Thoracic aorta (tissue), 2 donors: ENCODE measurements at places on chromosomes 5 and 9. TPM values are rescaled to one million over a fixed set of nuclear protein-coding genes. Genes with fewer than 3 reads are reported as not detected.

GRCh38 chr5:55983986-55984385 lies 10.8 kb downstream of the IL6ST start:
- no peak for DNase-seq

The IL33 gene
- total RNA-seq = 69.7 TPM

The GABRP gene
- not detected for total RNA-seq

DNA sequence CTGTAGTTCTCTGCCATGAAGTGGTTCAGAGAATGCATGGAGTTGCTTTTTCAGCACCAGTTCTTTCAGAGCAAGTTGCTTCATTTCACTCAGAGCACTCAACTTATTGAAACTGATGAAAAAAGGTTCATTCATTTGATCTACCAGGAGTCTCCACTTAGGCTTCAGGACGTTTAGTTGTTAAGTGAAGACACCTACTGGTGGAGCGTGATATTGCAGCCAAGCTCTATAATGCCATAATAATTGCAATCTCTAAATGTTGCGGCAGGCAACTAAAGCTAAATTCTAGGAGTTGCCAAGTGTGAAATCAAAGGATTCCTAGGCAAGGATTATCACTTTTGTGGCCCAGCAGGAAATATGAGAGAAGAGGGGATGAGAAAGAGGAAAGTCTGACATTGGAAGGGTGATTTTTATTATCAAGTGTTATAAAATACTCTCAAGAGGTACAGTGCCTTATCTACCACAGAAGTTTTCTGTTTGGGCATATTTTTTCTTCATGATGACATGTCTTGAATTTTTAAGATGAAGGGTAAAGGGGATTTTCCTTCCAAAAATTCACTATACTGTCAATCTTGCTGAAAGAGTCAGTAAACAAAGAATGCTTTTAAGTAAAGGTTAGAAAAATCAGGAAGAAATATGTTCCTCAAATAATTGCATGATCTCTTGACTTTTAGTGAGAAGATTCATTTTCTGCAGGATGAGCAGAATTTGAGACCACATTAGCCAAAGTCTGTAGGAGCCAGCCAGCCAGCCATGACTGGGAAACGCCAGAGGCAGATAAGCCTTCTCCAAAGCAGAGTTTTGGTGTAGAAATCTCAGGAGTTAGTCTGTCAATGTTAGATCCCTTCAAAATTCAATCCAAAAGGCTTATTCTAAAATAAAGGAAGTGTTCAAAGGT lies 83.4 kb downstream of the SH3PXD2B start:
- no peak for DNase-seq

- DNase-seq = no peak
These were observed 29.1 kb upstream of the KCNIP1 start for GRCh38 chr5:170474489-170475274.

DNA sequence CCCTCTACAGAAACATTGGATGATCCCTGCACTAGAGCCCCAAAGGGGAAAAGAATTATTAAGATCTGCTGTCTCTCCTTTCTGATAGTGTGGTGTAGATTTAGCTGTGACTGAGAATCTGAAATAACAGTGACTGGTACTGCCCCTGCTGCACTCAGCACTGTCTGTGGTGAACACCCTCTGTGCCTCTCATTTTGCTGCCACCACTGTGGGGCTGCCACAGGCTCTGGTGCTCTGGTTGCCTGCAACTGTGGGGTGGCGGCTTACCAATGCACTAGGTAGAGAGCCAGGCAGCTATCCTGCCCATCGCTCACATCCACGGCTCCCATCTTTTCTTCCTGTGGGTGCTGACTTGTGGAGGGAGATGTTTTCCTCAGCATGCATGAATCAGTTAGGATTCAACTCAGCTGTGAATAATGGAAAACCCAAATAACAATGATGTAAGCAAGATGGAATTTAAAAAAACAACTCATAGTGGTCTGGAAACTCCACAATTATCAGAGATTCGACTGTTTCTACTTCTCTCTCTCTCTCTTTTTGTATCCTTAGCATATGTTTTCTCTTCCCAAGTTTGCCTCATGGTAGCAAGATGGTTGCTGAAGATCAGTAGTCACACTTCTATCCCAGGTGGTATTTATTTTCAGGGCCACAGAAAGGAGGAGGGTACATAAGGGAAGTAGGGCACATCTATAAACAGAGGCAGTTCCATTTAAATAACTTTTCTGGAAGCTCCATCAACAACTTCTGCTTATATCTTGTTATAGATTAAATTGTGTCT lies 99.8 kb upstream of the DAP start:
- no peak for DNase-seq

The SHOC1 gene
- total RNA-seq = not detected

DNA sequence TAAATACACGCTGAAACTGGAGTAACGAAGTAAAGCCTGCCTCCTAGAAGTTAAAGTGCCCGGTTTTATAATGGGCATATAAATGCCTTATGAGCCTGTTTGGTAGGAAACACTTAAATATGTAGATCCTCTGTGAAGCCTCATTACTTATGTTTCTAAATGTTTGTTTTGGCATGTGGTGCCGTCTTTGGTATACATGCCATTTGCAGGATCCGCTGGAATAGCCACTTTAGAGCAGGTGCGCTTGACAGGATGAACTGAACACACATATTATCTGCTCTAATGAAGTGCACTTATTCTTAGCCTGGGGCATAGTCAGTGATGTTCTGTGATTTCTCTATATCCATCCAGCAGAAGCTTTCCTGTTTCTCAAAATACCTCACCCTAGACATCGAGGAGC lies 778.1 kb upstream of the WWC1 start:
- no peak for DNase-seq

DNA sequence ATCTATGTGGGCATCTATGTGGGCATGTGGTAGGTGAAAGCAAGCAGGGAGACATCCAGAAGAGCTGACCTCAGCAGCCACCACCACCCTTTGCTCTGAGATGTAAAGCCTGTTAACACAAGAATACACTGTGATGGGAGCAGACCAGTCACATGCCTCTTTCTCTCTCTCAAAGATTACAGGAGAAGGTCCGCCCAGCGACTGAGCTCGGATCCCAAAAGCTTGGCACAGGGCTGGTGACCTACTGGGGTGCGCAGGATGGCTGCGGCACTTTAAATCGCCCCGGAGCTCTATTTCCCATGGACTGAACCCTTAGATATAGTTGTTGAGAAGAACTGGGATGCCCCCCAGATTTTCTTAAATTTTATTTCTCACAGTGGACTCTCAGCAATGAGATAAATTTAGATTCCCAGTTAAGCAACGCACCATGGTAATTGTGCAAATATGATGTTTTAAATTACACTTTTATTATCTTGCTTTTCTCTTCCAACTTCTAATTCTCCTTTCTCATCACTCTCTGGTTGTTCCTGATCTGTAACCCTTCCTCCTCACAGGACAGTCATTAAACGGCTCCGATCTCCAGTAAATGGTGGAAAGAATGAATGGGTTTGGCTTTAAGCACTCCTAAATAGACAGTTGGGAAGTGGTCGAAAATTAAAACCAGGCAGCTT lies 37.7 kb upstream of the ICE1 start:
- DNase-seq = no peak

The HINT1 gene
- 167 TPM for total RNA-seq

The EMB gene
- 20.8 TPM for total RNA-seq

GRCh38 chr9:5459289-5459829 lies 9.0 kb downstream of the CD274 start:
- no peak for DNase-seq

DNA sequence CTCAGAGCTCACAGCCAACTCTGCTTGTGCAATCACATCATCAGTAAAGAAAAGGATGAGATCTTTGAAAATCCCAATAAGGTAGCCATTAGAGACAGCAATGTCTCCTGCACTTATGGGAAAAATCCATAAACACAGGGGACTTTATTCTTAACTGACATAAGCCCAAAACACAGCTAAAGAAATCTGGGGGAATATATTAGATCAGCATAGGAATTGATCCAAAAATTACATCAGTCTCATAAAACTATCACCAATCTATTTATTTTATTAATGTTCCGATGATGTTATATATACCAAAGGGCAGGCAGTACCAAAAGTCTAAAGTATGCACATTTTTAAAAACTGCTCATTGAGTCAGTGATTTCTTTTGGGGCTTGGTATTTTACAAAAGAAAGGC lies 6.9 kb downstream of the MRPS27 start:
- no peak for DNase-seq

- DNase-seq = no peak
These were observed 254.0 kb downstream of the ADAMTSL1 start for GRCh38 chr9:18727904-18728303.

The SIT1 gene
- 0.68 TPM for total RNA-seq

DNA sequence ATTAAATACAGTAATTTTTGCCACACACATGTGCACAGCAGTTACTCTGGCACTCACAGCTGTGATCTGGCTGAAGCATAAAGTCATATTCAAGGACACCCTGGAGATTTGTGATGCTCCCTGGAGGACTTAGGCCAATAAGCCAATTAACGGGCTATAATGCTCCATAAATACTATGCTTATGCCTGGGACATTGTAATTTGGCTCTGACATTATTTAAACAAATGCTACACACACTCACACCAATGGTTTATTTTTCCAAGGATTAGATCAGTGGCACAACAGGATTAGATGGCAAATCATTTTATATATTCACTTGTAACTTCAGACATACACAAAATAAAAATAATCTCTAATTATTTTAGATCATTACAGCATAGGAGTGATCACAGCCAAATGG lies 111.2 kb downstream of the LMNB1 start:
- DNase-seq = no peak

DNA sequence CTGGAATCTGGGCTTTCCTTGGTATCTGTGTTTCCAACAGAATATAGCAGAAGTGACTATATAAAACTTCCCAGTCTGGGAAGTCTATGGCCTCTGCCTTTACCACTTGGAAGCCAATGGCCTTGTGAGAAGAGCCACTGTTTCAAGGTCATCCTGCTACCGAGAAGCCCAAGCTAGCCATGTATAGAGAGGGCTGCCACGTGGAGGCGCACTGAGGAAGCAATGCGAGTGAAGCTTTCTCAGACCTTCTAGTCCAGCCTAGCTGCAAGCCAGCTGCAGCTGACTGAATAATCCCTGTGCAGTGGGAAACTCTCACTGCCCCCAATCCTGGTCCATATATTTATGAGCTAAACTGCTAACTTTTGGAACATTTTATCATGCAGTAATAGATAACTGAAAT lies 661.8 kb upstream of the RIOK2 start:
- DNase-seq = no peak

- no peak for DNase-seq
These were observed 55.1 kb upstream of the TLR4 start for GRCh38 chr9:117649126-117649525.

GRCh38 chr9:123568691-123569688 lies 213.0 kb downstream of the CRB2 start:
- no peak for DNase-seq
